ENCODE measurements at places on chromosomes 11 and 22.

GRCh38 chr11:32087597-32087996 is 3.3 kb upstream of the RCN1 start:
- H3K4me1 ChIP-seq = peaks cover 33% of the 10 kb centered on the region
- no peaks in the 10 kb centered on the region for H3K27me3 ChIP-seq
- peak overlapping the region; percentile 75 for H3K27ac ChIP-seq
- peak overlapping the region; percentile 58 for H3K4me3 ChIP-seq
- DNase-seq = peak; percentile 4
- H3K36me3 ChIP-seq = no peaks in the 10 kb centered on the region

- peaks cover 24% of the 10 kb centered on the region for H3K36me3 ChIP-seq
- peak overlapping the region; percentile 43 for H3K4me3 ChIP-seq
- DNase-seq = peak; percentile 63
- H3K27me3 ChIP-seq = no peaks in the 10 kb centered on the region
- no peak overlapping the region for H3K27ac ChIP-seq
These were observed 13.9 kb downstream of the OTUB1 start for GRCh38 chr11:64000026-64000739.

GRCh38 chr11:116406042-116406441 is 366.7 kb downstream of the BUD13 start:
- H3K27ac ChIP-seq = no peak overlapping the region
- H3K36me3 ChIP-seq = no peaks in the 10 kb centered on the region
- H3K27me3 ChIP-seq = 0 out of 2 replicates have a peak, but pooled peaks cover 11% of the 10 kb centered on the region
- no peak for DNase-seq
- H3K4me1 ChIP-seq = no peaks in the 10 kb centered on the region
- H3K4me3 ChIP-seq = no peak overlapping the region

DNA sequence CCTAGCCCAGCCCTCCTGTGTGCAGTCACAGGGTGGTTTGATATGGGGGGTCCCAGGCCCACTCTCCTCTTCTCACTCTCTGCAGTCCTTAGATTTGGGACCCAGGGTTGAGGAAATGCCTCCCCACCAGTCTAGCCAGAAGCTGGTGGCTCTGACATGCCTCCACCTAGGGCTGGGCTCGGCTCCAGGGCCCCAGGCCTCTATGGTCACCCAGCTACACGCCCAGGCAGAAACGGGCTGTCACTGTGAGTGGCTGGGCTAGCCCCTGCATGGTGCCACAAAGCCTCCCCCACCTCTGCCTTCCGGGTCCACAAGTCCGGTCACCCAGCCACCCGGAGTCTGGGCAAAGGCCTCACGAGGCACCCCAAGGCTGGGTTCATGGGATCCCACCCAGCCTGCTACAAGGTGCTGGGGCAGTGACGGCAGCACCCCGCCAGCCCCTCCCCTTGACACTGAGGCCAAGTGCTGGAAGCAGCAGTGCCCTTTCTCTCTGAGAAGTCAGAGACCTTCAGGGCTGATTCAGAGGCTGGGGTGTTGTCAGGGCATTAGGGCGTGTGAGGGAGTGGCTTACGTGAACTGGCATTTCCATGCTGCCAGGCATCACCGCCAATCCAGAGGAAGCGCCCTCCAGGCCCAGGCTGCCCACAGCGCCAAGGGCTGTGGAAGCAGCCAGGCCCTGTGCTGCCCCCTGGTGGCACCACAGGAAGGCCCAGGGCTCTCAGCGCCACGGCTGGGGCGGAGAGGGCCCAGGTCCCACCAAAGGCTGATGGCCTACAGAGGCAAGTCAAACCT is 638 bp upstream of the PITPNM1 start:
- no peaks in the 10 kb centered on the region for H3K27me3 ChIP-seq
- H3K4me1 ChIP-seq = peaks cover 33% of the 10 kb centered on the region
- DNase-seq = peak; percentile 99
- H3K36me3 ChIP-seq = no peaks in the 10 kb centered on the region
- H3K27ac ChIP-seq = peak overlapping the region; percentile 95

GRCh38 chr22:25797498-25798290 is 55.7 kb downstream of the MYO18B start:
- no peaks in the 10 kb centered on the region for H3K4me1 ChIP-seq
- H3K27ac ChIP-seq = no peak overlapping the region
- DNase-seq = no peak
- H3K4me3 ChIP-seq = no peak overlapping the region

Data from PC-3 (cell line).